ENCODE measurements at places on chromosomes 13 and 19.

GRCh38 chr13:41582027-41582463, 124.7 kb downstream of the RGCC start:
- no peak for DNase-seq

GRCh38 chr13:106700439-106700838, 132.5 kb upstream of the ARGLU1 start:
- DNase-seq: no peak

DNA sequence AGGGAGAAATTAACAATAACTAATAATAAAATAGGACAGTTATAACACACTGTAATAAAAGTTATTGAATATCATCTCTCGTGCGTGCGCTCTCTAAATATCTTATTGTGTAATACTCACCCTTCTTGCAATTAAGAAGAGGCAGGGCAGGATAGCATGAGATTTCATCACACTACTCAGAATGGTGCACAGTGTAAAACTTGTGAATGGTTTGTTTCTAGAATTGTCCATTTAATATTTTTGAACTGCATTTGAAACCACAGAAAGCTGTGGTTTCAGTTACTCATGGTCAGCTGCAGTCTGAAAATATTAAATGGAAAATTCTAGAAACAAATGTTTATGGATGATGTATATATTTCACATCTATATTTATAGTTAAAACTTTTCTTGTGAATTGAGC, 161.1 kb downstream of the DCT start:
- DNase-seq: no peak

GRCh38 chr13:110298505-110299282, 8.3 kb downstream of the COL4A1 start:
- no peak for DNase-seq

DNA sequence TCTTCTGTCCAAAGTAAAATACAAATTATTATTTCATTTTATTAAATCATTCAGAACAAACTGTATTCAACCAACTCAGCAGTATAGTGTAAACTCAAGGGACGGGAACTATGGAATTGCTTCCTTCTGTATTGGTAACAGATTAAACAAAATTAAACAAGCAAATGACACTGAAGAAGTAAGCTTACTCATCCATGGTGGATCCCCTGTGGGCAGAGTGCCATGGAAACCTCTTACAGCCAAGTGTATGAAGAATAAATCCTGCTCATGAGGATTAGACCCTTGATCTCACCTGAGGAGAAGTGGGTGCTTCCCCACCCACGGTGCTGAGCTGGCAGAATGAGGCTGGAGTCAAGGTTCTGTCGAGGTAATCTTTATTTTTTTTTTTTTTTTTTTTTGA, 18.0 kb upstream of the RFXAP start:
- DNase-seq: no peak

DNA sequence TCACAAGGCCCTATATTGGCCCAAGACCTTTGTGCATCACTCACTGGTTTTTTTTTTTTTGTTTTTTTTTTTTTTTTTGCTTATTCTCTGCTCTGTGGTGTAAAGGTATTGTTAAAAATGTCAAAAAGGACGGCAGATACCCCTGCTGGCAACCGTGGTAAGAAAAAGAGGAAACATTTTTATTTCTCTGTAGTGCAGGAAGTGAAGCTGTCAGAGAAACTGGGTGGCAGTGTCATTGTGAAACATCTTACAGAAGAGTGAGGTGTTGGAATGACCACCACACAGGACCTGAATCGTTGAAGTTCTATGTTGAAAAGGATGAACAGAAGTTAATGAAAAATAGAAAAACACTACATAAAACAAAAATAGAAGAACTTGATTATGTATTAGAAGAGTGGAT, 346.4 kb downstream of the FGF9 start:
- no peak for DNase-seq

DNA sequence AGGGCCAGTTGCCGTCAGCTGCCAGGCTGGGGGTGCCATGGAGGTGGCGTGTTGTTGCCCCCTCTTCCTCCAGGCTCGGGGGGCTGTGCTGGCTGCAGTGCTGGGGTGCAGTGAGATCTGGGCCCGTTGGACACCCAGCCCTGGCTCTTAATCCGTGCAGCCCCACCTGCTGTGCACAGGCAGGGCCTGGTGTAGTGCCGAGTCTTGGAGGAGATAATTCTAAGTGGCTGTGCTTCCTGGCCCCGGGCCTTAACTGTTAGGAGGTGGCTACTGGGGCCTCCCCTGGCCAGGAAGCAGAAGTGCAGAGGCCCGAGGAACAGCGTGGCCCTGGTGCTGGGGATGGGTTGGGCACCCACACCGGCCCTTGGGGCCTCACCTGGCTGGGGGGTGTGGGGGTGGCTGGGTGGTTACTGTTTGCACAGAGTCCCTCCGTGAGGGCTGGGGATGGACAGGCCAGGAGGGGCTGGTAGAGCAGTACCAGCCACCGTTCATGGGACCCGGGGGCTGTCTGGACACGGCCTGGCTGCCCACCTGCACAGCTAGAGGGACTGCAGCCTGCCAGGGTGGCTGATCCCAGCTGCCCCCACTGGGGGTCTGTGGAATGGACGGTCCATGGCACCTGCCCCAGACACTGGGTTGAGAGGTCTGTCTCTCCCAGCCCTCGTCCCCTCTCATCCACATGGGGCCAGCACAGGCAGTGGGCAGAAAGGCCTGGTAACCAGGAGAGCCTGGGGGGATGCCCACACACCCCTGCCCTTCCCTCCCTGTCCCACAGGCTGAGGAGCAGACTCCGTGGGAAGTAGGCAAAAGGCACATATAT, 3.3 kb downstream of the GPX4 start:
- no peak for DNase-seq

- peak; percentile 75 for DNase-seq
These were observed 34.2 kb upstream of the PNMA8B start for GRCh38 chr19:46529622-46530451.

DNA sequence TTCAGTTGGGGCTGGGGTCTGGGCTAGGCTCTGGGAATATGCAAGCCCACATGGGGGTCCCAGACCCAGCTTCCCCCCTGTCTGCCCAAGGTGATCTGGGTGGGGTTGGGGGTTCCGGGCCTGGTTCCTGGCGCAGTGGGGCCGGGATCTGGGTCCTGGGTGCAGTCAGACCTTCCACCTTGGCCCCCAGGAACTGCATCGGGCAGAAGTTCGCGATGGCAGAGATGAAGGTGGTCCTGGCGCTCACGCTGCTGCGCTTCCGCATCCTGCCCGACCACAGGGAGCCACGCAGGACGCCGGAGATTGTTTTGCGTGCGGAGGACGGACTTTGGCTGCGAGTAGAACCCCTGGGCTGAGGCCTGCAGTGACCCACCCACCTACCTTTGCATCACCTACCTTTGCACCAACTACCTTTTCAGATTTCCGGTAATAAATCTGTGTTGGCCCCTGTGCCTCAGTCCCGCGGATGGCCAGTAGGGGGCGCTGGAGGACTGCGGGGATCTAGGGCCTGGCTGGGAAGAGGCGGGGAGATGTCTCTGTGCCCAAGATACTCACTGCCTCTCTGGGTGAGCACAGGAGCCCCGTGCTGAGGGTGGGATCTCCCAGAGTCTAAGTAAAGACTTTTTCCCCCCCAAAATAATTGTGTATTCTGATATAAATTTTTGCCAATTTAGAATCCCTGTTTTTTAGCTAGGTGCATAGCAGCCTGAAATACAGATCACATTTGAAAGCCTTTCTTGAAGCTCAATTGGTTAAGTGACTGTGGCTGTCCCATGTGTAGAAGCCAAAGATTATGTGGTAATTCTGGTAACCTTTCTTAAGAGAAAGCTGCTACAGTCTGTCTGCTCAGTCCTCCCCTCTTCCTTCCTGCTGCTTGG, 11.5 kb upstream of the CYP4F3 start:
- peak; percentile 94 for DNase-seq

DNA sequence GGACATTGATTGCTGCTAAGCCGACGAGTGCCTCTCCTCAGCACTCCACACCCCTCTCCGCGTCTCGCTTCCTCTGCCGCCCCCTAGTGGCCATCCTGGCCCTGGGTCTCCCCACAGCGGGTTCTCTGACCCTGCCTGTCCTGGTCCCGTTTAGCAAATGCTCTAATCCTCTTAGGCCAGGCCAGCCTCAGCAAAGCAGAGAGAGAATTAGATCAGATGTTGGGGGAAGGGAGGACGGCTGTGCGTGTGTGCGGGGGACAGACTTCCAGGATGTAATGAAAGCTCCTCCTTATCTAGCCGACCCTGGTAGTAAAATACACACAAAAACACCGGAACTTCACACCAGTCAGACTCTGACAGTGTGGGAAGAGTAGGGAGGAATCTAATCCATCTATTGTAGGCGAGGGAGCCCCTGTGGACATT, 4.5 kb downstream of the TPRX2 start:
- peak; percentile 86 for DNase-seq

DNA sequence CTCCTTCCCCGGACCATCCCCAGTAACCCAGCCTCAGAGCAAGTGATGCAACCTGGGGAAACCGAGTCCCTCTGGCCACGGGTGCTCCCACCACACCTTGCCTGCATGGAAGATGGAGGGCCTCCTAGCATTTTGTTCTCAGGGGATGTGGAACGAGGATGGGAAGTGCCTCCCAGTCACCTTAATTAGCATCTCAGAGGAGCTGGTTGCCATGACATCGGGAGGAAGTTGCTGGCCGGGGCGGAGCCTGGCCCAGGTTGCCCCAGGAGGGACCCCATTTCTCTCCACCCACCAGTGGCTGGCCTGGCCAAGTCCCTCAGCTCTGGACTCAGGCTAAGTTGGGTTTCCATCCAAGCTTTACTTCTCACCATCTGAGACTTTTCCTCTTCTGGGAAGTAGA, 24.1 kb upstream of the PTPRS start:
- no peak for DNase-seq

- DNase-seq: no peak
These were observed 2.7 kb downstream of the ALDH16A1 start for GRCh38 chr19:49455773-49456172.

DNA sequence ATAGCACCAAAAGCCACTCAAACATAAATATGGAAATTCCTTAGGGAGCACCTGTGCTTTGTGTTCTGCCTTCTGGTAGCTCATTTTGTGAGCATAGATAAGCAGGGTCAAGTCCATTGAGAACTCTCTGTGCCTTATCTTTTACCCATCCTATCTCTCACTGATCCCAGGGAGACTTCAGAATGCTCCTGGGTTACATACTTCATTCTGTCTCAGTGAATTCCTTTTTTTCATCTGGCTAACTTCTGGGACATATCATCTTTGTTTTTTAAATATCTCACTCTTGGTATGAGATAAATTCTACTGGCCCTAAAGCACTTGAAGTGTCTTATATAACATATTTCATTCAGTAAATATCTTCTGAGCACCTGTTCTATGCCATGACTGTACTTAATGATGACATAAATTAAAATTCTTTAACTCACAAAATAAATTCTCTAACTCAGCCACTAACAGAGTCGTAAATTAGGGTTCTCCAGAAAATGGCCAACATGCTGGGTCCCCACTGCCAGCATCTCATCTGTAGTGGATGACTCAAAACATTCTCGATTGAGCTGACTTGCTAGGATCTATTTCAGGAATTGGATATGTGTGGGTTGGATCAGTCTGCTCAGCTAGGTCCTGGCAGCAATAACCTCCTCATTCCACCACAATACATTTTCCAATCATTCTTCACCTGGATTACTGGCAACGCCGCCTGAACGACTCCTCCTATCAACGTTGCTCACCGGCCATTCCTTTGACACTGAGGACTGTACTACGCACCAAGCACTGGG, 170.2 kb downstream of the FOXO1 start:
- no peak for DNase-seq

Data from activated gamma-delta T cell treated with Interleukin-2 at 50 U/mL for 16 hours (primary cell).